ENCODE measurements at places on chromosomes 11 and 22.

GRCh38 chr11:6889835-6890234 lies 2.5 kb downstream of the OR2D2 start:
- DNase-seq, result no peak

DNA sequence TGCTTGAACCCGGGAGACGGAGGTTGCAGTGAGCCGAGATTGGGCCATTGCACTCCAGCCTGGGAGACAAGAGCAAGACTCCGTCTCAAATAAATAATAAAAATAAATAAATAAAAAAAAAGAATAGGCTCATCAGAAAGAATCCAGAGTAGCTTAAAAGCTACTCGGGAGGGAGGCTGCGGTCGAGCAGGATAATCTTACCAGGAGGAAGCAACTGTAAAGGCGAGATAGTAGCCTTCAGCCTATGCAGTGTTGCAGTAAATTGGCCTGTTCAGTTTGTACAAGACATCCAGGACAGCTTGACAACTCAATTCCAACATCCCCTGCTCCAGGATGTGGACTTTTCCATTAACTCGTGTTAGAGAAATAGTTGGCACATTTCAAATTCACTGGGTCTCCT lies 1164.7 kb downstream of the LRRC4C start:
- DNase-seq, result no peak

DNA sequence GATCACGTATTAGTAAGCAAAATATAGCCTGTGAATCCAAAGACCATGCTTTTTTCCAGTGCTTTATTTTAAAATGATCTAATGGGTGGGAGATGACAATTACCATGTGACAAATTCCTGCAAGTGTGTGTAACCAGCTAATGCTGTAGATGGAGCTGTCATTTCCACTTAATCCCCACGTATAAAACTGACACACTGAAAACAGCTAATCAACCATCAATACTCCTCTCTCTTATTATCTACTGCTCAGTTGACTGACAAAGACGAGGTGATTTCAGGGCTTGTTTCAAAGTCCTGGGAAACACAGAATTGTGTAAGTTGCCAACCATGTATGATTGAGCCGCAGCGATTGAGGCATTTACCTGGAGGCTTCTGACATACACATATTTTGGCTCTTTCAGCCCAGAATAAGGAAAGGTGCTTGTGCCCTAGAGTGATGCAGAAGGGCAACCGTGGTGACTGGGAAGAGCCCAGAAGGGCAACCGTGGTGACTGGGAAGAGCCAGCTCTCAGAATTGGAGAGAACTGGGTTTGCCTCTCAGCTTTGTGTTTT lies 9.7 kb downstream of the SLN start:
- no peak for DNase-seq

GRCh38 chr11:110075105-110075846 lies 17.9 kb upstream of the ZC3H12C start:
- DNase-seq, result no peak
